ENCODE measurements at places on chromosomes 13 and 19. TPM values are rescaled to one million over a fixed set of nuclear protein-coding genes. Genes with fewer than 3 reads are reported as not detected.

SULT2A1 gene
- 0.20 TPM for polyA plus RNA-seq

SHISA2 gene
- polyA plus RNA-seq, result 4.3 TPM

MCF2L gene
- polyA plus RNA-seq, result 136 TPM

HSD17B14 gene
- polyA plus RNA-seq, result 19.4 TPM

UFM1 gene
- polyA plus RNA-seq, result 68.9 TPM

ZFR2 gene
- polyA plus RNA-seq, result 37.6 TPM

KIR3DL1 gene
- polyA plus RNA-seq, result 0.16 TPM

PABPC3 gene
- polyA plus RNA-seq, result 0.99 TPM

PRR22 gene
- 4.1 TPM for polyA plus RNA-seq

CCNE1 gene
- 9.9 TPM for polyA plus RNA-seq

TNFRSF19 gene
- 36.7 TPM for polyA plus RNA-seq

PLPP2 gene
- 15.2 TPM for polyA plus RNA-seq

SLC10A2 gene
- polyA plus RNA-seq, result not detected

ZNF610 gene
- polyA plus RNA-seq, result 13.3 TPM

CYP4F8 gene
- polyA plus RNA-seq, result 0.08 TPM

MAN2B1 gene
- polyA plus RNA-seq, result 31.5 TPM

PHLDB3 gene
- 8.6 TPM for polyA plus RNA-seq

LYPD3 gene
- polyA plus RNA-seq, result 2.1 TPM

KIR2DL1 gene
- polyA plus RNA-seq, result not detected

VAV1 gene
- polyA plus RNA-seq, result 4.2 TPM

GNG8 gene
- polyA plus RNA-seq, result 13.7 TPM

METTL21C gene
- polyA plus RNA-seq, result 0.24 TPM

GPR12 gene
- polyA plus RNA-seq, result 15.4 TPM

SMIM44 gene
- not detected for polyA plus RNA-seq

Data from spinal cord (tissue), 10 donors.